ENCODE measurements at places on chromosomes 16 and 17.
A peak's percentile ranks its signal among the peaks of the same experiment; 100 is the strongest.

- DNase-seq: no peak
Observed at GRCh38 chr16:64153718-64154117, 968.1 kb downstream of the CDH11 start.

GRCh38 chr16:12862941-12863340 is 38.5 kb upstream of the SHISA9 start:
- no peak for DNase-seq

DNA sequence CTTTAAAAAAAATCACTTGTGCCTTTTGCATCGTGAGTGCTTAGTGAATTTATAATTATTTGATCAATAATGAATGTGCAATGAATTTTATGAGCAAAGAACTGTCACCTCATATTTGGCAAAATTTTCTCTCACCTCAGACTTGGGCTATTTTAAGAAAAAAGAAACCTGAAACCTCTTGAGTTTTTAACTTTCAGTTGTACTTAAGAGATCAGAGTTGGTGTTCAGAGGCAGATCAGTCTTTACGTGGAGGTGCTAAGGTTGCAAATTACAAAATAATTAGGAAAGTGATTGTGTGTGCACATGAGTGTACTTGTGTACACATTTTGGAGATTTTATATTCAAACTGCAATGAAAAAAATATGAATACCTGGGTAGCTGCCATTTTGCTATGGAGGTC is 218.7 kb upstream of the RBFOX1 start:
- no peak for DNase-seq

DNA sequence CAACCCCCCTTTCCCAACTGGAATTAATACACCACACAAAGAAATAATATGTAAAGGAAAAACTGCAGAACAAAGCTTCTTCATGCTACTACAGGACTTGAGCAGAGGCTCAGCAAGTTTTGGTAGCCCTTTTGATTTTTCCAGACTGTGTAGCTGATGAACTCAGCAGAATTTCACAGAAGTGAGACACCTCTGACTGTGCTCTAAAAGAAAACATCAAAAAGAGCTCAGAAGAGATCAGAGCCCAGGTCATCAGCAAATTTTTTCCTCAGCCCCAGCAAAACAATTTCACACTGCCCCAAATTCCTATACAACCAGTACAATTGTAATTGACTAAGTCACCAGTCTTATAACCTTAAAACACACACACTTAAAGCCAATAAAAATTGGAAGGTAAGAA is 38.0 kb downstream of the TTC19 start:
- DNase-seq: no peak

DNA sequence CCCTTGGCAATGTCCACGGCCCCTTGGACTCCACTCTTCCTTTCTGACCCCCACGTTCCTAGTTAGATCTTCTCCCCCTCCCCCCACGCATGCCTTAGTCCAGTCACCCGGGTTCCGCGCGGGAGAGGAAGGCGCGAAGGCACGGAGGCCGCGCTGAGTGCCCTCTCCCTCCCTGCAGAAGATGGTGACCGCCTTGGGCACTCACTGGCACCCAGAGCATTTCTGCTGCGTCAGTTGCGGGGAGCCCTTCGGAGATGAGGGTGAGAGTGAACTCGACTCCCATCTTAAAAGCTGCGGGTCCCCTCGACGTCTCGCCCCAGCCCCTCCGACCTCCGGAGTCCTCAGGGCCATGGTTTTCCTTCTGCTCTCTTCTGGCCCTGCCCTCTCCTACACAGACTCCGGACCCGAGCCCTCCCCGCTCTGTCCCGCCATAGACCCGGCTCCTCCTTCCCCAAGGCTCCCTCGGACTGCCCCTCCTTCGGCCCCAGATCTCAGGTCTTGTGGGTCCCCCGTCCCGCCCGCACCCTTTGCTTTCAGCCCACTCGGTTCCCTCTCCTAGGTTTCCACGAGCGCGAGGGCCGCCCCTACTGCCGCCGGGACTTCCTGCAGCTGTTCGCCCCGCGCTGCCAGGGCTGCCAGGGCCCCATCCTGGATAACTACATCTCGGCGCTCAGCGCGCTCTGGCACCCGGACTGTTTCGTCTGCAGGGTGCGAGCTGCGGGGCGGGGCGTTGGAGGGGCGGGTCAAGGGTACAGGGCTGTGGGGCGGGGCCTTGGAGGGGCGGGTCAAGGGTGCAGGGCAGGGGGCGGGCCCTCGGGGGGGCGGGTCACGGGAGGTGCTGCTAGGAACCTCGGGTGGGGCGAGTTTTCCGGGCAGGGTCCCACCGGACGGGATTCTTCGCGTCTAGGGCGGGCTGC is 4.6 kb downstream of the TGFB1I1 start:
- peak; percentile 17 for DNase-seq

- DNase-seq: no peak
Observed at GRCh38 chr16:80580109-80580832, 39.5 kb downstream of the DYNLRB2 start.

DNA sequence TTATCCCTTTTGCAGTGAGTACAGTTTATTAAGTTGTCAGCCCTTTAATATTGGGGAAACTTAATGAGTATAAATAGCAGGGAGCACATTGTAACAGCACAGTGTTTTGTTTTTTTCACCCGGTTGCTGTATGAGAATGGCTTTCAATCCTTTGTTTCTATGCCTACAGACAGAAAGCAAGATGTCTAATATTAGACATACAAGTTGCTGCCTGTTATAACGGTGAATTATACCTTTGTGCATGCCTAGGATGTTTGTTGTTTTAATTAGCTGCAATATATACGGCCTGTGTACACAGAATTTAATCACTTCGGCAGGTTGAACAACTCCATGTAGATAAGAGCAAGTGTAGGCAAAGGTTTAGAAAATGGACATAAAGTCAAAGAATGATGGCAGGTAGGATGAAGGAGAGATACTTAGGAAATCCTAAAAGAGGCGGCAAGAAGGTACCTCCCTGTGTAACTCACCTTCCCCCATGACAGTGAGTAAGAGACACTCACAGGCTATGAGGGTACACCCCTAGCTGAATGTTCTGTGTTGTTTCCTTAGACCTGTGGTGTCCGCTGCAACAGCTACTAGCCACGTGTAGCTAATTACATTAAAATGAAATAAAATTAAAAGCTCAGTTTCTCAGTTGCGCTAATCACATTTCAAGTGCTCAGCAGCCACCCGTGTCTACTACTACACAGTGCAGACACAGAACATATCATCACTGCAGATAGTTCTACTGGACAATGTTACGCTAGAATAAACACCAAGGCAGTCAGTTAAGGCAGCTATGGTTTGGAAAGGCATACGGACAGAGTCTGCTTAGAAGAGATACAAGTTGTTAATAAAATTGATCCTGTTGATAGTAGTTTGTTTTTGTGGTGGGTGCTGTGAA is 10.9 kb downstream of the SLC7A6OS start:
- no peak for DNase-seq

GRCh38 chr17:63476459-63476853 is 405 bp upstream of the ACE start:
- DNase-seq: no peak

GRCh38 chr17:37833237-37833859 is 88.5 kb upstream of the HNF1B start:
- no peak for DNase-seq

GRCh38 chr17:75241143-75241430 is 20.3 kb downstream of the GGA3 start:
- no peak for DNase-seq
